ENCODE measurements at places on chromosomes 1 and 21. TPM values are rescaled to one million over a fixed set of nuclear protein-coding genes. Genes with fewer than 3 reads are reported as not detected.

Gene LHX8
- not detected for total RNA-seq

- peaks cover 7% of the 10 kb centered on the region for H3K36me3 ChIP-seq
- peak; percentile 80 for DNase-seq
- H3K4me3 ChIP-seq, result no peak overlapping the region
Observed at GRCh38 chr1:17661546-17662157, 93.5 kb upstream of the ACTL8 start.

- DNase-seq, result no peak
- no peaks in the 10 kb centered on the region for H3K27me3 ChIP-seq
- no peak overlapping the region for H3K4me3 ChIP-seq
- H3K27ac ChIP-seq, result no peak overlapping the region
- H3K4me1 ChIP-seq, result peaks cover 14% of the 10 kb centered on the region
- H3K36me3 ChIP-seq, result no peaks in the 10 kb centered on the region
Observed at GRCh38 chr21:29645666-29646553, 293.9 kb downstream of the GRIK1 start.

DNA sequence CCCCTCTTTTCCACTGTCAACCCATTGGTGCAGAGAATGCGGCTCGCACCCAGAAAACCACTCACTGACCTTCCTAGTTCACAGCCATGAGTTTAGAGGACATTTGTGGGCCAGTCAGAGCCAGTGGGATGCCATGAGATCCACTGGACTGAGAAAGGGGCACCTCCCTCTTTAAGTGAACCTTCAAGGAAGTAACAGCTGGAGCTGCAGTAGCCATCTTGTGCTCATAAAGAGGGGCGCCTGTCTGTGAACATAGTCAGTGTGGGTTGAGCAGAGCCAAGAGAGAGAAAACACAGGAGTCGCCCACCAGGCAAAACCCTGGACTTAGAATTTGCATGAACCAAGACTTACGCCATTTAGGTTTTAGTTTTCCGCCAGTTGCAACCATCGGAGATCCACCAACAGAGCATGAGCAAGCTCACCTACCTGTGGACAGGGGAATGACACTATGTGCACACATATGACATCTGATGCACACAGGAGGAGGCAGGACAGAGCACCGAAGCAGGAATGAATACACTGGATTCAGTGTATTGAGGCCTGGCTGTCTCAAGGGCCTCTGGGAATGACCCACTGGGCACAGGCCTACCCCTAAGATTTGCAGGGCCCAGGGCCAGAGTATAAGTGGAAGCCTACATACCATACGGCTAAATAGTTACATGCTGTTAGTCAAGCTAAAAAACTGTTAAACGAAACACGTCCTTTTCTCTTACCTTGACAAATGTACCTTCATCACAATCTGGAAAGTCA, 151.6 kb downstream of the GRIK3 start:
- H3K4me1 ChIP-seq, result no peaks in the 10 kb centered on the region
- H3K27ac ChIP-seq, result no peak overlapping the region
- H3K36me3 ChIP-seq, result no peaks in the 10 kb centered on the region
- no peak overlapping the region for H3K4me3 ChIP-seq

DNA sequence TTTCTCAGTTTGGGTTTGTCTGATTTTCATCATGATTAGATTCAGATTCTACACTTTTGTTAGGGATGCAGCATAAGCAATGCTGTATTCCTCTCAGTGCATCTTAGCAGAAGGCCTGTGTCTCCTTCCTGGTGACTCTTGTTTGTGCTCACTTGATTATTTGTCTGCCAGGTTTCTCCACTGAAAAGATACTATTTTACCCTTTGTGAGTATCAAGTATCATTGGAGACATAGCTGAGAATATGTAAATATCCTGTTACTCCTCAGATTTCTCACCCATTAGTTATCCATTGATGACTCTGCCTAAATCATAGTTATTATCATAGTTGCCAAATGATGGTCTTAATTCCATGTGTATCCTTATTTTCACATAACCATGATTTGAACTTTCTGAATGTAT, 148.5 kb downstream of the POU2F1 start:
- no peaks in the 10 kb centered on the region for H3K4me1 ChIP-seq
- H3K4me3 ChIP-seq, result no peak overlapping the region
- DNase-seq, result no peak
